Umbilical cord (tissue), 2 donors: ENCODE measurements at places on chromosomes 7 and 10.

- no peak for DNase-seq
Measured at GRCh38 chr10:78942091-78942501, 126.7 kb upstream of the ZMIZ1 start.

DNA sequence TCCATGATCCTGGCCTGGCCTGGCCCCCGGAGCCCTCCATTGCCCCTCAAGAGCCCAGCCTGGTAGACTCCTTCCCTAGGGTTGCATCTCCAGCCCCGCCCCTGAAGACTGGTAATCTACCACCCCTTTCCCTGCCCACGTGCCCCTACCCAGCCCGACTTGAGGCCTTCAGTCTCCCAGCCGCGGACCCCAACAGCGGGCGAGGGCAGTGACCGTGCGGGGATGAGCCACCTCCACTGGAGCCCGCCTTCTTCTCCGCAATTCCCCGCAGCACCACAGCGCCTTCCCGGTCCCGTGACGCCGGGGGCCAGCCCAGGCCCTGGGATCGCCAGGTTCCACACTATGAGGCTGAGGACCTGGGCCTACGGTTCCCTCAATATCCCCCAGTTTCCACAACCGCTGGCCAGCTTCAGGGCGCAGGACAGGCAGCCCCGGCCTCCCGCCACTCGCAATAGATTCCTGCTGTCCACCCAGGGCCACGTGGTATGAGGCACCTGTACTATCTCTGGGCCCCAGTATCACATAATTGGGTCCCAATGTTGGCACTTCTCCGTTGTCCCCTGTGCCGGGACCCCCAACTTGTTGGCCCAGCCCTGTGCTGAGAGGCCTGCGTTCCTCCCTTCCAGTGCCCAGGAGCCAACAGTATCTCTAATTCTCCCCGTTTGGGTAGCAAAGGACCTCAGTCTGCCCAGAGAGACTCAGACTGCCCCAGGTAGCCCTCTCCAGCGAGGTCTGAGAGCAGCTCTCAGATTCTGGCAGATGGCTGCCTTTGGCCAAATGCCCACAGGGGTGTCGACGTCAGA lies 1.1 kb upstream of the GPRIN2 start:
- no peak for DNase-seq

- no peak for DNase-seq
Measured at GRCh38 chr10:133336577-133337369, at the start of gene CALY. Gene CALY (minus strand): TSS chr10:133336896. CDS start chr10:133328989, 7,907 bp downstream.

DNA sequence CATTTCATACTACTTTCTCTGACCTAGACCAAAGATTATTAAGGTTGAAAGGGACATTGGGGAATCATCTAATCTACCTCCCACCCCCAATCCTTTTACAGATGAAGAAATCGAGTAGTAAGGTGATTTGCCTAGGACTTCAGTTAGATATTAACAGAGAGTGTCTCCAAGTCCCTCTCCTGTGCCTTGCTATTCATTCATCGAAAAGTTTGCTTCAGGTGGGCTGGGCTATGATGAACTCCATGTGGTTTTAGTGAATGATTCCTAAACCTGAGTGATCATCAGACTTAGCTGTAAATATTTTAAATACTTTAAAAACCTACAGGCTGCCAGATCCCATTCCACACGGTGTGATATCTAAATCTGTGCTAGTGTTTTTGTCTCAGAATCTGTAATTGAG lies 259.4 kb upstream of the SORCS1 start:
- DNase-seq: no peak

- peak; percentile 57 for DNase-seq
Measured at GRCh38 chr7:50685135-50686065, 97.3 kb downstream of the GRB10 start.

DNA sequence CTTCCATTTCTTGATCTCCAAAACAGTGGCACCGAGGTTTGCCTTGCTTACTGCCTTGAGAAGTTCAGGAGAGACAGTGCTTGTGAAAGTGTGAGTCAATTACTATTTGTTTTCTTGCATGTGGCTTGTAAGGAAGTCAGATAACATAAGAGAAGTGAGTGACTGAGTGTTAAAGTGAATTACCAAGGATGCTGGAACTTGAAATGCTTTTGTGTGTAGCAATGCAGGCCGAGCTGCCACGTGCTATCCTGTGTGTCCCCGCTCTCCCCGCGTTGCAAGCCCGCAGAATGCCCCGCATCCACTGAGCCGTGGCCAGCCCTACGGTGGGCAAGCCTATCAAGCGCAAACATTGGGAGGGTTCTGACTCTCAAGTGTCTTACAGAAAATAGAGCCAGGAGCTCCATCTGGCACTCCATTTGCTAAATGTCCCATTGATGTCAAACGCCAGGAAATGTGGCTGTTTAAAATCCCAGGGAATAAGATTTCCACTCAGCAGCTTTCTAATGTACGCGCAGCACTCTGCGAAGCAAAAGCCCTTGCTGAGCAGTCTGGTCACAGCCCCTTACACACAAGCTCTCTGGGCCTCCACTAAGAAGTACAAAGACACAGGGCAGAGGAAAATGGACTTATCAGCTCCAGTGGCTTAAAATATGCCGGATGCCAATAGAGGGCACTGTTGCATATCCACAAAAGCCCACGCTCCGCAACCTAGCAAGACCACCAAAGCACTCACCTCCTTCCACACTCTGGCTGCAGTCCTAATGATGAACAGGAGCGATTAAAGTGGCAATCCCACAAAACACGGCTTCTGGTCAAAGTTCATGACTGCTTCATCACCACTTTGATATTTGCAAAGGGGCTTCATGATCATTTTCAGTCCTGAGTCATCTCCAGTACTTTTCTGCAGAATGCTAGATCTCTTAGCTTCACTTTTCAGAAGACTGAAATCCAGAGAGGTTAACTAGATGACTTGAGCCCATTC lies 158.0 kb upstream of the ITGB1 start:
- peak; percentile 57 for DNase-seq

DNA sequence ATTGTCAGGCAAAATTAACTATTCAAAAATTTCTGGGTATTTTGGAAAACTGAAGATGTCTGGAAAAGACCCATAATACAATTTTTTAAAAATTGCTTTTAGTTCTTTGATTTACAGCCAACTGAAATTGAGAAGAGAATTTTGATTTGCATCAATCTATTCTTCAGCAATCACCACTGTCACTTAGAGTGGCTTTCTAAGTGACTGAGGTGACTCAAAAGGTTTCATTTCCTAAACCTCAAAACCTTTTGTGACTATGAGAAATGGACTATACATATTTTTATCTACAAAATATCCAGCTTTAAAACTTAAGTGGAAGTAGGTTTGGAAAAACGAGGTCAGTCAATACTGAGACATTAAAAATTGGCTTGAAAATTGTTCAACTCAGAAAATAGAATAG lies 60.0 kb downstream of the ENO4 start:
- no peak for DNase-seq

GRCh38 chr10:91389636-91390512 lies 20.3 kb upstream of the HECTD2 start:
- DNase-seq: peak; percentile 61

GRCh38 chr10:86899670-86900276 lies 57.6 kb downstream of the MMRN2 start:
- peak; percentile 74 for DNase-seq

DNA sequence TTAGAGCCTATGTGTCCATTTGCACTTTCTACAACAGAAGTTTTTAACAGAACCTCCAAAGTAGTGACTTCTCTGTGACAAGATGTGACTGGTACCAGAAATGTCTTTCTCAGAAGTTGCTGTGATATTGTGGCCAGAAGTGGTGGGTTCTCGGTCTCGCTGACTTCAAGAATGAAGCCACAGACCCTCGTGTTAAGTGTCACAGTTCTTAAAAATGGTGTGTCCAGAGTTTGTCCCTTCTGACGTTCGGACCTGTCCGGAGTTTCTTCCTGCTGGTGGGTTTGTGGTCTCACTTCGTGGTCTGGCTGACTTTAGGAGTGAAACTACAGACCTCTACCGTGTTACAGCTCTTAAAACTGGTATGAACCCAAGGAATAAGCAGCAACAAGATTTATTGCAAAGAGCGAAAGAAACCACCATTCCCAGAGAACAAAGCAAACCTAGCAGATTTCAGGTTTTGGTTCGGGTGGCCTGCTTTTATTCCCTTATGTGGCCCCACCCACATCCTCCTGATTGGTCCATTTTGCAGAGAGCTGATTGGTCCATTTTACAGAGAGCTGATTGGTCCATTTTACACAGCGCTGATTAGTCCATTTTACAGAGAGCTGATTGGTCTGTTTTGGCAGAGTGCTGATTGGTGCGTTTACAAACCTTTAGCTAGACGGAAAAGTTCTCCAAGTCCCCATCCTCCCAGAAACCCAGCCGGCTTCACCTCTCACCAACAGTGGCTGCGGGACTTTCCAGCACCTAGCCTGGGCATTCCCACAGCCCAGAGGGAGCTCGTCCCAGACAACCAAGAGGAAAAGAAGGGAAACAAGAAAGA lies 3.0 kb downstream of the ITPRID1 start:
- DNase-seq: no peak

- DNase-seq: peak; percentile 8
Measured at GRCh38 chr7:96414931-96415292, 93.0 kb upstream of the SLC25A13 start.

- no peak for DNase-seq
Measured at GRCh38 chr10:66862687-66863258, 63.1 kb upstream of the LRRTM3 start.

DNA sequence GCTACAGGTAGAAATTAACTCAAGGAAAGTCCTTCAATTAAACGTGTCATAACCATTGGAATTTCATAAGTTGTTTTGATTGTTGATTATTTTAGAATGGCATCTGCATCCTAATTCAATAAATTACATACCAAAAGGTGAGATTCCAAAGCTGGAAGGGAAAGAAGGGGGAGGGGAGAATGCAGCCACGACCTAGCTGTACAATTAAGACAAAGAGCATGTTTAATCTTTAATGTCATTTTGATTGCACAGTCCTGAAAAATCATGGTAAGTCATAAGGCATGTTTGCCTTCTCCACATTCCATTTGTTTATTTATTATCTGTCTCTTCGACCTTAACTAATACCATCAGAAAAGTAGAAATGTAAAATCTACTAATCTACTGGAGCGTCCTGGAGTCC lies 358.1 kb downstream of the FRMD4A start:
- DNase-seq: no peak

- DNase-seq: no peak
Measured at GRCh38 chr7:27083646-27084045, 12.2 kb downstream of the HOXA1 start.

GRCh38 chr10:128476368-128476725 lies 350.1 kb upstream of the MKI67 start:
- DNase-seq: no peak

DNA sequence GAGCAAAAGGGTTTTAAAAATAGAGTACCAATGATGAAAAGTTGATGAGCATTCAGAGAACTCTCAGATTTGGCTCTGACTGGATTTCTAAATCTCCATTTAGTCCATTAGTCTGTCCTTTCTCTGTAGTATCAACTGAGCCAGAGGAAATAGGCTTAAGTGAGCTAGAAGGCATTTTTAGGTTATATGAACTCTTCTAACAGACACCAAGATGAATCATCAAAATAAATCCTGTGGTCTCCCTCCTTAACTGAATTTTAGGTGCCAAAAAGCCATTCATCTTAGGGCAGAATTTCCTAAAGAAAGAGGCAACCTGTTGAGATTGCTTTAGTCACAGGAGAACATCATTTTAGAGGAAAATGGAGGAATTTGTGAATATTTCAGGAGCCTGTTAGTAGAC lies 305.1 kb downstream of the AUTS2 start:
- DNase-seq: peak; percentile 90

DNA sequence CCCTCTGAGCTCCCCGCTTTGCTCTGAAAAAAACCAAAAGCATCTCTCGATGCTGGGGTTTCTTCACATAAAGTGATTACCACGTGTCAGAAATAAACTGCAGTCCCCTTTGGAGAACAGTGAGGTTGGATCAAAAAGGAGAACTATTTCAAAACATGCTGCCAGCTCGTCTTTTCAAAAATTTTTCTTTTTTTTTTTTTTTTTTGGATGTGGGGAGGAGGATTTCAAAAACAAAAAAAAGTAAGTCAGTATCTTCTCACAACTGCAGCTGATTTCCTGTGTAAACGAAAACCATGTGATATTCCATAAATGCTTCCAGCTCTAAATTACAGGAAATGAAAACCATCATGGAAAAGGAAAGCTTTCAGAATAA lies 155.0 kb upstream of the LYZL2 start:
- DNase-seq: peak; percentile 78

DNA sequence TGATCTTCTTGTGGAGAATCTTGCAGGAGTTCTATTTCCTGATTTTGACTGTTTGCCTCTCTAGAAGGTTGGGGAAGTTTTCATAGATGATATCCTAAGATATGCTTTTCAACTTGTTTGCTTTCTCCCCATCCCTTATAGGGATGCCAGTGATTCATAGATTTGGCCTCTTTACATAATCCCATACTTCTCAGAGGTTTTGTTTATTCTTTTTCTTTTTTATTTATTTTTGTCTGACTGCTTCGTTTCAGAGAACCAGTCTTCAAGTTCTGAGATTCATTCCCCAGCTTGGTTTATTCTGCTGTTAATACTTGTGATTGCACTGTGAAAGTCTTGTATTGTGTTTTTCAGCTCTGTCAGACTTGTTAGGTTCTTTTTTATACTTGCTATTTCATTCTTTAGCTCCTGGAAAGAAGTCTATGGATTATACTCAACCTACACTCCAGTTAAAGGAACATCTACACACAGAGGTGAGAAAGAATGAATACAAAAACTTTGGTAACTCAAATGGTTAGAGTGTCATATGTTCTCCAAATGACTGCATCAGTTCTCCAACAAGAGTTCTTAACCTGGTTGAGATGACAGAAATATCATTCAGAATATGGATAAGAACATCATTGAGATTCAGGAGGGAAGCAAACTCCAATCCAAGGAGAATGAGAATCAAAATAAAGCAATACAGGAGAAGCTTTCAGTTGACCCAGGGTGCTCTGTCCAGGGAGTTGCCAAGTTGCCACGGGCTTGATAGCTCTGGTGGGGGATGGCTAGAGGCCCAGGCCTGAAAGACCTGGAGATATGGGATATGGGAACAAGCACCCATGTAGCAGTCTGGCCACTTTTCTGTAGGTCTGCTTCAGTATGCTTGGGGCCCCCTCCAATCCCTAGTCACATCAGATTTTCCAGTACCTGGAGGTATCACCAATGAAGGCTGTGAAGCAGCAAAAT lies 150.3 kb downstream of the AHR start:
- DNase-seq: no peak

DNA sequence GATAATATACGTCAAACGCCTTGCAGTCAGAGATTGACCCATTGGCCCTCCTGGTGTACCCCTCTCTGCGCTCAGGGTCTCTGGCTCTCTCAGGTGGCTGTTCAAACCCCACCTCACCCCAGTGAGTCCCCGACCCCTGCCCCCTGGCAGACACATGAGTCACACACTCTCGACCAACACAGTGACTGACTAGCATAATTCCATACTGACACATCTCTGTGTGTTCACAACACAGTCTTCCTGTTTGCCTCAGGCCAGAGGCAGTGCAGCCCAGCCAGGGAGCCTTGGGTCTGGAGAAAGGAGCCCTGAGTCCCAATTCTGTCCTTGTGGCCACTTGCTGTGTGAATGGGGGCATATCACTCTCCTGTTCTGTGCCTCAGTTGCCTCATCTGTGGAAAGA lies 40.1 kb downstream of the PALD1 start:
- DNase-seq: no peak
